Right cardiac atrium (tissue), 5 donors: ENCODE measurements at places on chromosomes 7 and 10.
A peak's percentile ranks its signal among the peaks of the same experiment; 100 is the strongest.

- DNase-seq, result no peak
These were observed 40.4 kb downstream of the BAMBI start for GRCh38 chr10:28717656-28718201.

DNA sequence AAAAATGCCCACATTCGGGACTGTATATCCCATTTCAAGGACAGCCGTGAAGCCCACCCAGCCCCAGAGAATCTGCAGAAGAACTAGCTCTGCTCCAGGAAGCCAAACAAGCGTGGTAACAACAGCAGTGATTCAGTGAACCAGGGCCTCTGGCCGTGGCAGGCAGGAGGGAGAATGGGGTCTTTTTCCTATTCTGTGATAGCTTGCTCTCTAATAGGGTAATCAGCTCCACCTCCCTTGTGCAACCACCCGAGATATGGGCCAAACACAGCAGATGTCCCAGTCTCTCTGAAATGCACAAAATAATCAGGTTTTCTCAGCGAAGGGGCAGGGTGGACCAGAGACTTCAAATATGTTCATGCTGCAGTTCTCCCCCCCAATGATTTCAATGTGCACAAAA is 35.8 kb downstream of the CHST15 start:
- DNase-seq, result no peak

- no peak for DNase-seq
These were observed 6.8 kb downstream of the LDB1 start for GRCh38 chr10:102113261-102113955.

DNA sequence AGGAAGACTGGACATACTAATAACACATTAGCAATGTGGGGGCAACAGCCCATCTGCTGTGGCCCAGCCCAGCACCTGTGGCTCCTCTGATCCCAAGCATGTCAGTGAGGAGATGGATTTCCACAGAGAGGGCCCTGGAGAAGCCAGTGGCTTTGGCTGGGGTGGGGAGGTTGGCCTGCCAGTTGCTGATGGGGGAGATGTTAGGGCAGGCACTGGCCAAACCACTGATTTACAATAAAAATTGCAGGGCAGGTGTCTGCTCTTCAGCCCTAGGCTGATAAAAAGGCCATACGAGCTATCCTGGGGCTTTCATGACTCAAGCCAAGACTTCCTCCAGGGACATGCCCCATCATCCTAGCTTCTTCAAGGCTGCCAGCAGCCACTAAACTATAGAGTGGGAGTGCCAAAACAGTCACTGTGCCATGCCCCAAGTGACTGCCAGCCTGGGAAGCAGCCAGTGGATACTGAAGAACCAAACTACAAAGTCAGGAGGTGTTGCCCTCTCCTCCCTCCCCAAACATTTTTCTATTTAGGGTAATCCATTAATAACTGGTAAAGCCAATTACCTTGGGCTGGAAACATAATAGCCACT is 37.8 kb downstream of the DPCD start:
- no peak for DNase-seq

DNA sequence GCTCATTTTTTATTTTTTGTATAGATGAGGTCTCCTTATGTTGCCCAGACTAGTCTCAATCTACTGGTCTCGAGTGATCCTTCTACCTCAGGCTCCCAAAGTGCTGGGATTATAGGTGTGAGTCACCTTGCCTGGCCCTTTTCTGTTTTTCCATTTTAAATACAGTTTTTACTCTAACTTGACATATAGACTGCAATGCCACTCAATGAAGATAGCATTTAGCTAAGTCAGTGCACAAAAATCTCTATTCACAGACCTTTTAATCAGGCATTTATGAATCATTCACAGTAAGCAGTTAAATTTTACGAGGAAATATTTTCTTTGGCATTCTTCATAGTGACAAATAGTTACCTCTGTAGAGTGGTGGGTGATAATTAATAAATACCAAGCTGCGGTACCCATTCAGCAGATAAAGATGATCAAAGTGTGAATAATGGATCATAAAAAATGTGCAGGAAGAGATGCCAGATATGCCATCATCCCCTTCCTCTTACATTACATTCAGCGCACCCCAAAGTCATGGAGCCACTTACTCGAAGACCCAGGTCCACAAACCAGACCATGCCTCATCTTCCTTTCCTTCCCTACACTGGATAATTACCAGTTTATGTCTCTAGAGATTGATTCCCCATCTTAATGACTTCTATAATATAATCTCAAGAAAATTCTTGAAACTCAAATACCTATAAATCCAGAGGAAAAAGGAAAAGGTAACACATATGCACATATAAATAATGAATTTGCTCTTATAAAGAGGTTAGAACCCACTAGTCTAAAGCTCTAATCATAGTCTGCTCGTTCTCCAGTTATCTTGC is 56.0 kb downstream of the UBE2H start:
- no peak for DNase-seq

DNA sequence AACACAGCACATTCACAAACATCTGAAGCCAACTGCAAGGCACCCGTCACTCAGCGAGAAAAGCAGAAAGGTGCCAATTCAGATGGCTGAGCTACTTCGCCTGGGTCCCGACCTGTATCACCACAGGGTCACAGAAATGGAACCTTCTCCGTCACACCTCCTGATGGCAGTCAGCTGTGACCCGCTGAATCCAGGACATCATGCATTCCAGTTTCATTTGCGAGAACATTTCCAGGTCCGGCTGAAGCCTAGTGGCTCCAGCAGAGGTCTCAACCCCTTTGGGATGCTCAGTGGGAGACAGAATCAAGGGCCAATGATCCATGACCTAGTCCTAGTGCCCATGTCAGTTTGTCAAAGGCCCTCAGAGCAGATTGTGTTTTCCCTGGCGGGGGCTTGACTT is 193.6 kb upstream of the KLF14 start:
- DNase-seq, result no peak

DNA sequence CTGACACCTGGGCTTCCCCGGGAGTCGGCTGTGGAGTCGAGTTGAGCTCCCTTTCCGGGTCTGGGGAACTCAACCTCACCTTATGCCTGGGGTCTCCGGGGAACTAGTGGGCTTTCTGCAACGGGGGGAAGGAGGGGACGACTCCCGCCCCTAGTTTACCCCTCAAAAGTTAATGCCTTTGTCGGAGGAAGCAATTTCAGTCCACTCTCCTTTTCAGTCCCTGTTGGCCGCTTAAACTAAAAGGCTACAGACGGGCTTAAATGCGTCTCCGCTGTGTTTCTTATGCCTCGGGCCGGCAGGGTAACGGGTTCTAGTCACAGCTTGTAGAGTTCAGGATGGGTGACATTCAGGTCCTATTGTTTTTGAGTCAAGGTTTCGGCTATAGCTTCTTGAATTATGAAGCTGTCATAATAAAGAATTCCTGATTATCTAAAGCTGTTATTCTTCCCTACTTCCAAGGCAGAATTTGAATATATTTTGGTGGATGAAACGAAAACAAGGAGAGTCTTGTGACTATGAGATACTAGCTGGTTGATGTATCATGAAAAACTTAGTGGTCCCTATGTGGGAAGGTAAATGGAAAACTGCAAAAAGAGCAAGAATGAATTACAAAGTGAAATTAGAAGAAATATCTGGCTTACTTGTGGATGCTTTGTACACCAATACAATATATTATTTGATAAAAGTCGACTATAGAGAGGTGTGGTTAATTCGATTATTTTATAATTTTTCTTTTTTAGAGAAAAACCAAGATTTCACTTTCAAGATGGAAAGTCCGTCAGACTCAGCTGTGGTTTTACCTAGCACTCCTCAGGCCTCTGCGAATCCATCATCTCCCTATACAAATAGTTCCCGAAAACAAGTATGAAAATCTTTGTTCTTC is 495 bp downstream of the SFR1 start:
- peak; percentile 58 for DNase-seq

GRCh38 chr7:34087892-34088891 is 182.9 kb downstream of the BMPER start:
- no peak for DNase-seq

- peak; percentile 49 for DNase-seq
These were observed 1.0 kb upstream of the ZNF800 start for GRCh38 chr7:127393368-127394058.

DNA sequence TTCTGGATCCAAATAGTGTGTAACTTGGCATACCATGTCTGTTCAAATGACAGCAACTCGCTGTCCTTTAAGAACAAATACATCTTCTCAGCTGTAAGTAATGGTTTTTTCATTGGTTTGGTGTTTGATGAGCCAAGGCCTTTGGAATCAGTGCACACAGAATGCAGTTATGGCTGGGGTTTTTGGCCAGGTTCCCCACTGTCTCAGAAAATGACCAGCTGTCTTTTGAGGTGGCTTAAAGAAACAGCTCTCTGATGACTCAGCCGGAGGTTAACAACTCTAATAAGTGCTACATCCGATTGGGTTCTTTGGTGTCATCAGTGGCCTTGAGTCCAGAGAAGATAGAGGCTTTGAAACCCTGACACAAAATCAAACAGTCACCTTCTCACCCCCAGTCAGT is 688.4 kb downstream of the REEP3 start:
- peak; percentile 26 for DNase-seq

- DNase-seq, result no peak
These were observed 304.7 kb upstream of the GRM3 start for GRCh38 chr7:86339051-86339450.

DNA sequence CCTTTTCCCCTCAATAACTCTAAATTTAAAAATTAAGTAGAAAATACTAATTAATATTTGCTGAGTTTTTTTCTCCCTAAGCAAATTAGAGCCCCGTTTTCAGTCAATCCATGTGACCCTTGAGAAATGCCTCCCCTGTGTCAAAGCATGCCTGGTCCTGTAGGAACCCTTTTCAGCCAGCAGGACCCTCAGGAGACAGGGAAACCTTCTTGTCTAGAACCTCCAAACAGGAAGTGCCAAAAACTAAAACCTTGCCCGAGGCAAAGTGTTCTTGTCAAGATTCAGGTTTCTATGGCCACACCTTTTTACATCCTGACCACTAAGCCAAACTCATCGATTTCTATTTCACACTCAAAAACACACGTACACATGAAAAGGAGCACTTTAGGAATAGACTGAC is 60.1 kb upstream of the NFE2L3 start:
- DNase-seq, result no peak

- no peak for DNase-seq
These were observed 8.1 kb upstream of the SH2D4B start for GRCh38 chr10:80529604-80530003.

GRCh38 chr7:24724451-24725190 is 32.6 kb downstream of the GSDME start:
- DNase-seq, result no peak

- no peak for DNase-seq
These were observed 60.4 kb downstream of the FZD1 start for GRCh38 chr7:91324663-91325062.

DNA sequence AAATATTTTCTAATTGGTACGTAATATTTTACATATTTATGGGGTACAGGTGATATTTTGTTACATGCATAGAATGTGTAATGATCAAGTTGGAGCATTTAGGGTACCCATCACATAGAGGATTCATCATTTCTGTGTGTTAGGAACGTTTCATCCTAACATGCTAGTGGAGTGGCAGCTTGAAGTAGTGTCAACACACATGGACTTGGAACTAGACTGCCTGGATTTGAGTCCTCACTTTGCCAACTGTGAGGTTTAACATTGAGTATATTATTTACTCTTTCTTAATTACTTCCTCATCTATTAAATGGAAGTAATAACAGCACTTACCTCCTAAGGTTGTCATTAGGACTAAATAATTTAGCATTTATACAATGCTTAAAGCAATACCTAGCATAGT is 241.9 kb downstream of the PLXDC2 start:
- DNase-seq, result no peak

DNA sequence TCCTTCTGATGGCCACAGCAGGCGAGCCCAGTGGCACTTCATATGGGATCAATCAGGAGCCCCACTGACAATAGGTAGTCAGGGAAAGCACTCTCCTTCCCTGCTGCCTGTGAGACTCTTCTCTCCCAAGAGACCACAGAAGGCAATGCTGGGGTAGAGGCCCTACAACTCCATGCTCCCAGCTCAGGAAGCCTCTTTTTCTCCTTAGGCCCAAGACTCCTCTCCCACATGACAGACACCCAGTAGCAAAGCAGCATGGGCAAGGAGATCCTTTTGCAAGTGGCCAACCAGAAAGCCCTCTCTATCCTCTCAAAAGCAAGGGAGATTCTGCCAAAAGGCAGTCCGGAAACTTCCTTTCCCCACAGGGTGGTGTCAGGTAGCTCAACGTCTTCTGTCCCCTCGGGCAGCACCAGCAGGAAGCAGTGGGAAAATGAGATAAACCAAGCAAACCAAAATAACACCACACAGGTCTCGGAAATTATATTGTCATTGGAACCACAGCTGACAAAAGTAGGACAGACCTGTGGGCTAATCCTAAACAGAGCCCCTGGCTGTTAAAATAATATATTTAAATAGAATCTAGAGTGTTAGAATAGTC is 172.7 kb upstream of the GDF10 start:
- no peak for DNase-seq

DNA sequence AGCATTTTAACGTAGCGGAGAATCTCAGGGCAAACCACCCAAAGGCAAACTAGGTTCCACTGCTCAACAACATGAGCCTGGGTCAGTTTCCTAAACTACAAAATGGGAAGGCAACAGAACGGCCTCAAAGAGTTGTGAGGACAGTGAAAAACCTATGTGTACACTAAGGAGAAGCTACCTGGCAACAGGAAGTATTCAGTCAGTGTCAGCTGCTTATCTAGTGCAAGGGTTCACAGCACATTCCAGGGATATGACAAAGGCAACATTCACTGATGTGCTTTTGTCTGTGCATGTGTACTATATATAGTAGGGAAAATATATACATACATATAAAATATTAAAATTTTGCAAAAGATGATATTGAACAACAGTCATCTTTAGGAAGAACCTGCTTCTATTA is 17.2 kb downstream of the NUDCD3 start:
- no peak for DNase-seq

DNA sequence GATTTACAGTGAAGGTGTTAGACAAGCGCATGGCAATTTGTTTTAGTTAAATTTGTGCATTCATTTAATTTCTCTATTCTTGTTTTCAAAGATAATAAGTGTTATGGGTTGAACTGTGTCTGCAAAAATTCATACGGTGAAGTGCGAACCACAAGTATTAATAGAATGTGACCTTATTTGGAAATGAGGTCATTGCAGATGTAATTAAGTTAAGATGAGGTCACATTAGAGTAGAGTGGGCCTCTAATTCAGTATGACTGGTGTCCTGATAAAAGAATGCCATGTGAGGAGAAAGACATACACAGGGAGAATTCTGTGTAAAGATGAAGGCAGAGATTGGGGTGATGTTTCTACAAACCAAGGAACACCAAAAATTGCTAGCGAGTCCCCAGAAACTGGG is 158.8 kb upstream of the SEMA3E start:
- DNase-seq, result no peak

- no peak for DNase-seq
These were observed 138.6 kb downstream of the ADAM22 start for GRCh38 chr7:88072715-88073055.

- no peak for DNase-seq
These were observed 584.2 kb upstream of the MBL2 start for GRCh38 chr10:53356616-53357349.

GRCh38 chr7:5666361-5666760 is 115.1 kb downstream of the RNF216 start:
- DNase-seq, result no peak

DNA sequence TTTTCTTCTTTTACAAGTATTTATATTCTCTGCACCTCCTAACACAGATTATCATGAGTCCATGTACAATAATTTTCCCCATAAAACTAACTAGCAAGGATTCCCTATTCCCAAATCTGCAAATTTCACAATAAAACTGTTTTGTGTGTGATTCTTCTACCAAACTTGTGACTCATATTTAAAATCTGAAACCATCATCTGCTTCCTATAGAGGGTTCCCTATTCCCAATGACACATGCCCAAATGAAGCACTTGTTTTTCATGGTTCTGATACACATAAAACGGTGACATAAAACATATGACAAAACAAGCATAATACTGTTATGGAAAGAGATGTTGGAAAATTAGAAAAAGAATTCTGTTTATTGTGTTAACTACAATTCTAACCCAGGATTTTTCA is 657.6 kb downstream of the PARD3 start:
- no peak for DNase-seq
